SIG-M5 (cell line): ENCODE measurements at places on chromosomes 2 and 18.

- no peak for DNase-seq
Observed at GRCh38 chr18:58258692-58259342, 214.8 kb downstream of the NEDD4L start.

GRCh38 chr2:222977121-222977520, 74.9 kb upstream of the KCNE4 start:
- DNase-seq: no peak

- DNase-seq: no peak
Observed at GRCh38 chr2:166784296-166784946, 103.9 kb upstream of the XIRP2 start.

GRCh38 chr2:112243233-112243632, 11.6 kb downstream of the ZC3H8 start:
- DNase-seq: no peak
